ENCODE measurements at places on chromosomes 5 and 9. TPM values are rescaled to one million over a fixed set of nuclear protein-coding genes. Genes with fewer than 3 reads are reported as not detected.

GRCh38 chr5:90551376-90551775 lies 7.2 kb upstream of the ADGRV1 start:
- no peaks in the 10 kb centered on the region for H3K36me3 ChIP-seq
- no peak for DNase-seq
- H3K27me3 ChIP-seq, result peaks cover 18% of the 10 kb centered on the region
- H3K4me1 ChIP-seq, result no peaks in the 10 kb centered on the region
- no peak overlapping the region for H3K27ac ChIP-seq

- H3K36me3 ChIP-seq, result no peaks in the 10 kb centered on the region
- DNase-seq, result no peak
- no peaks in the 10 kb centered on the region for H3K4me1 ChIP-seq
These were observed 2032.3 kb downstream of the EFNA5 start for GRCh38 chr5:105638437-105638836.

The CACNA1B gene
- 0.02 TPM for total RNA-seq

DNA sequence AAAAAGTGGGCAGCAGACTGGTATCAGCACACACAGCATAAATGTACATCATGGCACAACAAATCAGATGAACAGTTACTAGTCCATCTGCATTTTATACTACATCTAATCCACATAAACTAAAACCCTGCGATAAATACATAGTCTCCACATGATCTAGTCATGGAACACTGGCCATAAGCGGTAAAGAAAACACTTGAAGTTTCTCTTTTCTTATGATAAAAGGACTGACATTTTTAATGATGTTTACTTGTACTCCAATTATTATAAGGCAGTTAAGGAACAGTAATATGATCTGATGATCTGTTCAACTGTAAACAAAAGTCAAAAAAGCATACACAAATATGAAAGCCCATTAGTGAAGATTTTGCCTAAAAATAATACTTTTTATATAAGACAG lies 112.5 kb downstream of the MPDZ start:
- no peaks in the 10 kb centered on the region for H3K4me1 ChIP-seq
- H3K36me3 ChIP-seq, result no peaks in the 10 kb centered on the region
- no peak overlapping the region for H3K27ac ChIP-seq

DNA sequence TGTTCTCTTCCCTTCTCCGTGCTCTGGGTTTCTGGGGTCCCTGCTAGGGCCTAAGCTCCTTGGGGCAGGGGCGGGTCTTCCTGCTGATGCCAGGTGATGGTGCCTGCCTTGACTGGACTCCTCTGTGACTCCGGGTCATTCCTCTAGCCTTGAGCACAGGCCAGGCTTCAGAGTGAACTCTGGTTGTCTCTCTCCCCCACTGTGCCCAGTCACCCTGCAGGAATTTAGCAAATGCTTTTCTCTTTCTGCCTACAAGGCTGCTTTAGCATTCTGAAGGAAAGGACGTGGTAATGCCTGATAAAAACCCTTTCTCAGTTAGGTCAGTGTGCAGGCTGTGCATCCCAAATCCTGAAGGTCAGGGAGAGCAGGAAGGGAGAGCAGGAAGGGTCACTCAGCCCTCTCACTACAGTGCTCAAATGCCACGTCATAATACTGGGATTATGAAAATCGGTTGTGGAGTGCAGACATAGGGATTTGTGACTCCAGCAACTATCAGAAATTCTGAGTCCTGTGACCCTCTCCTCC lies 2.7 kb downstream of the CXCL14 start:
- H3K4me3 ChIP-seq, result no peak overlapping the region
- DNase-seq, result no peak
- H3K36me3 ChIP-seq, result no peaks in the 10 kb centered on the region
- H3K27me3 ChIP-seq, result peaks cover 35% of the 10 kb centered on the region
- no peak overlapping the region for H3K27ac ChIP-seq

DNA sequence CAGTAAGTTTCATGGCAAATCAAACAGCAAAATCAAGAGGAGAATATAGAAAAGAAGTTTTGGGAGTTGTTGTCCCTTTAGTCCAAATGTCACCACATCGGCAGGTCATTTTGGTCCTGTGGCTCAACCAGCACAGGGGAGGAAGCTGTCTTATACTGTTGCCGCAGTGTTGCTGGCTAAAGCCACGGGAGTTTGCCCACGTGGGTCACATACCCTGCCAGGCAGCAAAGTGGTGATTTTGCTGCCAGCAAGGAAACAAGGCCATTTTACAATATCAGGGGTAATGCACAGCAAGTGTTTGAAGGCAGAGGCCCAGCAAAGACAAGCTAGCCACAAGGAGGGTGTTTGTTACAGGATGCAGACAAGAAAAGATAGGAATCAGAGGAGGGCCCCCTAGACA lies 14.5 kb downstream of the GABRA6 start:
- no peaks in the 10 kb centered on the region for H3K4me1 ChIP-seq
- no peak overlapping the region for H3K4me3 ChIP-seq
- no peaks in the 10 kb centered on the region for H3K27me3 ChIP-seq
- no peak for DNase-seq

GRCh38 chr9:13450723-13451122 lies 171.2 kb upstream of the MPDZ start:
- H3K27ac ChIP-seq, result no peak overlapping the region
- no peaks in the 10 kb centered on the region for H3K36me3 ChIP-seq
- H3K4me1 ChIP-seq, result no peaks in the 10 kb centered on the region
- H3K4me3 ChIP-seq, result no peak overlapping the region

GRCh38 chr9:75101004-75101588 lies 12.8 kb downstream of the OSTF1 start:
- H3K27ac ChIP-seq, result no peak overlapping the region
- peaks cover 66% of the 10 kb centered on the region for H3K4me1 ChIP-seq
- no peaks in the 10 kb centered on the region for H3K27me3 ChIP-seq

The C5orf52 gene
- not detected for total RNA-seq

GRCh38 chr5:135952683-135953082 lies 2.1 kb downstream of the LECT2 start:
- peaks cover 15% of the 10 kb centered on the region for H3K27me3 ChIP-seq
- no peak overlapping the region for H3K4me3 ChIP-seq
- H3K36me3 ChIP-seq, result no peaks in the 10 kb centered on the region
- H3K27ac ChIP-seq, result no peak overlapping the region
- no peaks in the 10 kb centered on the region for H3K4me1 ChIP-seq

- H3K36me3 ChIP-seq, result no peaks in the 10 kb centered on the region
- DNase-seq, result no peak
- H3K4me1 ChIP-seq, result no peaks in the 10 kb centered on the region
- no peak overlapping the region for H3K27ac ChIP-seq
- H3K27me3 ChIP-seq, result no peaks in the 10 kb centered on the region
These were observed 51.1 kb upstream of the DAPK1 start for GRCh38 chr9:87446527-87446926.

The EGFLAM gene
- total RNA-seq, result not detected

The ABO gene
- not detected for total RNA-seq

The CEP78 gene
- 40.1 TPM for total RNA-seq

The SLC4A9 gene
- not detected for total RNA-seq

DNA sequence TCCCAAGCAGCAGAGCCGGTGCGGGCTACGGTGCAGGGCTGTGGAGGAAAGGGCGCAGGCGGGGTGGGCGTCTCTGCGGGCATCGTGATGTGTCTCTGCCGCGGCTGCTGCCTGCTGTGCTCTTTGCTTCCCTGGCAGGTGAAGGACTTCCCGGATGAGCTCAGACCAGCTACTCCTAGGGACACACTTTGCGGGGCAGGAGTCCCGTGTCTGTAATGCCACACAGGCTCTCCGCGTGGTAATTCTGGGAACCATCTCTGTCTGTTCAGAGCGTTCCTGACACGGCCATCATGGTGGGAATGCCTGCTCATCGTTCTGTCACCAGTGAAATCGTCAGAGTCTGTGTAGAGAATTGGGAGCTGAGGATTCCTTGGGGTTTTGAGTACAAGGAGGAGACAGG lies 235.5 kb downstream of the FANCC start:
- no peak overlapping the region for H3K27ac ChIP-seq
- H3K36me3 ChIP-seq, result peaks cover 1% of the 10 kb centered on the region
- H3K27me3 ChIP-seq, result no peaks in the 10 kb centered on the region
- no peak overlapping the region for H3K4me3 ChIP-seq

GRCh38 chr9:120610975-120611689 lies 31.2 kb upstream of the CDK5RAP2 start:
- no peaks in the 10 kb centered on the region for H3K27me3 ChIP-seq
- DNase-seq, result no peak
- H3K4me3 ChIP-seq, result no peak overlapping the region
- peaks cover 3% of the 10 kb centered on the region for H3K36me3 ChIP-seq
- no peaks in the 10 kb centered on the region for H3K4me1 ChIP-seq
- H3K27ac ChIP-seq, result no peak overlapping the region

The GPR150 gene
- total RNA-seq, result 0.50 TPM

- no peak overlapping the region for H3K4me3 ChIP-seq
- no peak overlapping the region for H3K27ac ChIP-seq
- no peaks in the 10 kb centered on the region for H3K4me1 ChIP-seq
- H3K36me3 ChIP-seq, result no peaks in the 10 kb centered on the region
These were observed 121.3 kb downstream of the RPS23 start for GRCh38 chr5:82156874-82157273.

The BTNL9 gene
- total RNA-seq, result not detected

The NEUROG1 gene
- total RNA-seq, result not detected

DNA sequence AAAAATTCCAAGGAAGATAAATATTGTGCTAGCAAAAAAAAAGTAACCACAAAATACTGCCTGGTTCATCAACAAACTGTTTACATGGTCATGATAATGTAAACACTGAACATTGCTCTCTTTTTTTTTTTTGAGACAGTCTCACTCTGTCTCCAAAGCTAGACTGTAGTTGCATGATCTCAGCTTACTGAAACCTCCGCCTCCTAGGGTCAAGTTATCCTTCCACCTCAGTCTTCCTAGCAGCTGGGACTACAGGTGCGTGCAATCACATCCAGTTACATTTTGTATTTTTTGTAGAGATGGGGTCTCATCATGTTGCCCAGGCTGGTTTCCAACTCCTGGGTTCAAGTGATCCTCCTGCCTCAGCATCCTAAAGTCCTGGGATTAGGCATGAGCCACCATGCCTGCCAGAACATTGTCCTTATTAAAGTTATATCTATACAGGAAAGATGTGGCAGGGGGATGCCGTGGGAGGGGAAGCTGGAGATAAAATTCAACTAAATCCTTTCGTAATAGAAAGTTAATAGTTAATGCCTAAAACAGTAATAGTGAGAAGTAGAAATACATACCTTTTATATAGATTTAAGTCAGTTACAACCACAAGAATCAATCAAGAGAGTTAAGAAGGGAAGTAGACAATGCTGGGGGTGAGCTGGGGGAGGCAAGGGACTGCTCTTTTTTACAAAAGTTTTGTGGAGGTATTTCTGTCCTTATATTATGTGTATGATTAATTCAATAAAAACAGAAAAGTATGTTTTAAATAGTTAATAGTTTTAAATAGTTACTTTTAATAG lies 52.3 kb downstream of the RGMB start:
- H3K4me3 ChIP-seq, result no peak overlapping the region
- H3K27ac ChIP-seq, result no peak overlapping the region
- no peak for DNase-seq
- no peaks in the 10 kb centered on the region for H3K4me1 ChIP-seq
- peaks cover 6% of the 10 kb centered on the region for H3K36me3 ChIP-seq

GRCh38 chr9:4139196-4139595 lies 160.7 kb downstream of the GLIS3 start:
- H3K4me1 ChIP-seq, result no peaks in the 10 kb centered on the region
- DNase-seq, result no peak
- H3K27me3 ChIP-seq, result peaks cover 4% of the 10 kb centered on the region
- H3K27ac ChIP-seq, result no peak overlapping the region

DNA sequence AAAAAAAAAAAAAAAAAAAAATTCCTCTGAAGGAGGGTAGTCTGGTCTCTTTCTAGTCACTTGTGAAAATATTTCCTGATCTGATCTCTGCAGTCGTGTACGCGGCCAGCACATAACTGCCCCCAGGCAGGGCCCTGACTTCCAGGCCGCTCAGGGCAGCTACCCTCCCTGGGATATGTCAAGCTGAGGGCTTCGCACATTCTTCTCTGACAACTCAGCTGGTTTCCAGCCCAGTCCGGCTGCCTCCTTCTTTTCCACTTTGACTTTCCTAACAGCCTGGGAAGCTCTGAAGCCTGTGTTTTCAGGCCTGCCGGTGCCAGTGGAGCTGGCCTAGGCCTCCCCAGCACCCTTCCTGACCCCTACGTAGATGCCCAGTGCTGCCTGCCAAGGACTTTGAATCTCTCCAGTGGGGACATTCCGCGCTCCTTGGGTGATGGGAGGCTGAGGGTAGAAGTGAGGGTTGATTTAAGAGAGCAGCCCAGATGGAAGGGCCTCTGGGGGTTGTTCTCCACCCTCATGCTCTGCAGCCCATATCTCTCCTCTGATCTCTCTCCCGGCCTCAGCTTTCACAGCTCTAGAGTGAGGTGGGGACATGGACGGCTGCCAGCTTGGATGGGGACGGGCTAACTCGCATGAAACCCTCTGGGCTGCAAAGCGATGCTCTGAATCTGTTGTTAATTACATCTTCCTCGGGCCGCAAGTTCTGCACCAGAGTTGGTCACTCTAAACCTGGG lies 20.7 kb downstream of the COL5A1 start:
- H3K27me3 ChIP-seq, result peaks cover 3% of the 10 kb centered on the region
- no peaks in the 10 kb centered on the region for H3K4me1 ChIP-seq
- no peak overlapping the region for H3K4me3 ChIP-seq
- no peak for DNase-seq

The NOL6 gene
- 39.7 TPM for total RNA-seq

- no peak for DNase-seq
- no peak overlapping the region for H3K27ac ChIP-seq
- H3K4me1 ChIP-seq, result no peaks in the 10 kb centered on the region
- H3K27me3 ChIP-seq, result peaks cover 8% of the 10 kb centered on the region
These were observed 64.0 kb upstream of the FOXE1 start for GRCh38 chr9:97788763-97789663.

DNA sequence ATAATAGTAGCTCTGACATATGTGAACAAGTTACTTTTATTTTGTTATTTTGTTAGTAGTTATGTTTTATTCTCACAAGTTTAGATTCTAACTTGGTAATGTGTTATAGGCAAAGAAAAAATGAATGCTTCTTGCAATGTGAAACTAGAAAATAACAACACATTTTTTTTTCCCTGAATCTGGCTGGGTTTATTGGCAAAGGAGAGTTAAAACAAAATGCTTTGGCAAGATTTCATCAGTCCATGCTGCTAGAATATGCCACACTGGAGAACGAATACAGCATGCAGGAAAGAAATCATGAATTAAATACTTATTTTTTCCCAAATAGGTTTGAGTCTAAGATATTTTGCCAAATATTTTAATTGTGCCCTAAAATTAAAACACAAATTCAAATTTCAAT lies 1048.1 kb upstream of the ACO1 start:
- peaks cover 20% of the 10 kb centered on the region for H3K4me1 ChIP-seq
- no peak overlapping the region for H3K27ac ChIP-seq
- DNase-seq, result no peak
- no peaks in the 10 kb centered on the region for H3K36me3 ChIP-seq

DNA sequence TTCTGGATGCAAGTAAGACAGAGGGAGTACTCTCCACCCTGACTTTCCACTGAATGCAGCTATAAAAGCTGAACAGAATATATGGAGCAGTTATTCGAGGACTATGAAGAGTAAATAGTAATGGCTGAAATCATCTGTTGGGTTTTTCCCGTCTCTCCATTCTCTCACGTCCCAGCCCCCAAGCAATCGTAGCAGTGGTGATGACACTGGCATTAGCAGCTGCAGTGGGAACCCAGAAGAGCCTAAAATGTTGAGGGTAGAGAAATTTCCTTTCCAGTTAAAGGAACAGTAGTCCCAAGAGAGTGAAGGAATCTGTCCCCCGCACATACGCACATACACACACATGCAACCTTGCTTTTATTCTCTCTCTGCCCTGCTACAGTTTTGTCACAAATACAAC lies 33.2 kb downstream of the MED27 start:
- H3K4me3 ChIP-seq, result no peak overlapping the region
- peaks cover 9% of the 10 kb centered on the region for H3K4me1 ChIP-seq
- H3K27me3 ChIP-seq, result no peaks in the 10 kb centered on the region
- H3K36me3 ChIP-seq, result no peaks in the 10 kb centered on the region
- no peak for DNase-seq

The SPINK4 gene
- not detected for total RNA-seq

GRCh38 chr5:103962023-103962422 lies 399.4 kb upstream of the NUDT12 start:
- no peaks in the 10 kb centered on the region for H3K36me3 ChIP-seq
- H3K27ac ChIP-seq, result no peak overlapping the region
- no peak overlapping the region for H3K4me3 ChIP-seq
- no peaks in the 10 kb centered on the region for H3K4me1 ChIP-seq

Measured in activated CD4-positive, alpha-beta memory T cell treated with anti-CD3 and anti-CD28 coated beads for 36 hours (primary cell).